ENCODE measurements at places on chromosomes 6 and 20. TPM values are rescaled to one million over a fixed set of nuclear protein-coding genes. Genes with fewer than 3 reads are reported as not detected.

Gene DEFB116
- polyA plus RNA-seq = not detected

Gene METTL24
- not detected for polyA plus RNA-seq

Gene HLA-DPA1
- polyA plus RNA-seq = not detected

Gene HCRTR2
- not detected for polyA plus RNA-seq

Gene TCF15
- not detected for polyA plus RNA-seq

Gene PSMA7
- polyA plus RNA-seq = 417 TPM

Gene CRIP3
- not detected for polyA plus RNA-seq

Gene SRSF12
- 0.13 TPM for polyA plus RNA-seq

Gene MEP1A
- not detected for polyA plus RNA-seq

Gene FAM83B
- not detected for polyA plus RNA-seq

Gene EYS
- not detected for polyA plus RNA-seq

Gene DEFB128
- not detected for polyA plus RNA-seq

Gene GRM1
- polyA plus RNA-seq = not detected

Gene SEL1L2
- polyA plus RNA-seq = not detected

Gene RAET1G
- polyA plus RNA-seq = 4.2 TPM

Gene TFAP2D
- polyA plus RNA-seq = not detected

Gene OPRM1
- not detected for polyA plus RNA-seq

Gene TUBB1
- not detected for polyA plus RNA-seq

Gene PNLDC1
- polyA plus RNA-seq = not detected

Gene KIAA0408
- 1.4 TPM for polyA plus RNA-seq

Gene LY86
- polyA plus RNA-seq = not detected

Gene DNAH8
- not detected for polyA plus RNA-seq

Gene DACT2
- polyA plus RNA-seq = not detected

Gene MAN1A1
- polyA plus RNA-seq = 6.4 TPM

Gene GPSM3
- polyA plus RNA-seq = 9.8 TPM

Gene RCAN2
- 1.8 TPM for polyA plus RNA-seq

Gene SYNGAP1
- polyA plus RNA-seq = 17.0 TPM

Gene HLA-DOA
- polyA plus RNA-seq = not detected

Gene HTR1E
- polyA plus RNA-seq = not detected

Gene EFHC1
- polyA plus RNA-seq = 17.6 TPM

Gene OGFRL1
- 3.7 TPM for polyA plus RNA-seq

Gene C6orf62
- 47.5 TPM for polyA plus RNA-seq

Gene OGFR
- 38.2 TPM for polyA plus RNA-seq

Gene NNAT
- polyA plus RNA-seq = 8.2 TPM

Gene POM121L2
- polyA plus RNA-seq = not detected

All from IMR-90 (cell line).